Activated CD4-positive, alpha-beta T cell treated with anti-CD3 and anti-CD28 coated beads, Interleukin-2, amount 10 ng/mL, durations not matched to agents 24 days and 14 days (primary cell): ENCODE measurements at places on chromosomes 7 and 10. TPM values are rescaled to one million over a fixed set of nuclear protein-coding genes. Genes with fewer than 3 reads are reported as not detected.

The DYNC1I1 gene
- not detected in 2 replicates for total RNA-seq

The CLCN1 gene
- total RNA-seq = not detected in 2 replicates

The AGAP5 gene
- total RNA-seq = 10.1 and 13.9 TPM in 2 replicates

The NODAL gene
- not detected in 2 replicates for total RNA-seq

The MMD2 gene
- total RNA-seq = not detected in 2 replicates

The HTRA1 gene
- not detected in 2 replicates for total RNA-seq

The HOXA1 gene
- 0.09 and 0.16 TPM in 2 replicates for total RNA-seq

The MORN4 gene
- total RNA-seq = 2.2 and 2.4 TPM in 2 replicates

The ITPRID1 gene
- total RNA-seq = not detected in 2 replicates

The CHST15 gene
- 0.16 and 0.36 TPM in 2 replicates for total RNA-seq

The ASZ1 gene
- not detected in 2 replicates for total RNA-seq

The CYP17A1 gene
- not detected in 2 replicates for total RNA-seq

The GIMAP7 gene
- 40.5 and 45.0 TPM in 2 replicates for total RNA-seq

The OR13A1 gene
- total RNA-seq = not detected in 2 replicates

The HMX3 gene
- not detected in 2 replicates for total RNA-seq

The KAT6B gene
- total RNA-seq = 21.2 and 21.7 TPM in 2 replicates

The SLC26A3 gene
- not detected in 2 replicates for total RNA-seq

The HTR5A gene
- total RNA-seq = not detected in 2 replicates

The SUN3 gene
- total RNA-seq = not detected in 2 replicates

The BTBD16 gene
- total RNA-seq = not detected in 2 replicates

The ARHGAP22 gene
- not detected in 2 replicates for total RNA-seq

The TYW1B gene
- 3.3 and 4.2 TPM in 2 replicates for total RNA-seq

The EN2 gene
- total RNA-seq = not detected in 2 replicates

The CALHM1 gene
- total RNA-seq = not detected in 2 replicates

The CDHR1 gene
- total RNA-seq = 0.26 and 0.33 TPM in 2 replicates

The ARHGEF5 gene
- total RNA-seq = 8.7 and 9.4 TPM in 2 replicates

The TEX36 gene
- not detected in 2 replicates for total RNA-seq

The MASTL gene
- 34.0 and 34.5 TPM in 2 replicates for total RNA-seq

The CLDN12 gene
- 3.3 and 4.2 TPM in 2 replicates for total RNA-seq

The GIMAP6 gene
- 35.5 and 35.8 TPM in 2 replicates for total RNA-seq

The SFRP5 gene
- not detected in 2 replicates for total RNA-seq

The NXPH1 gene
- total RNA-seq = not detected in 2 replicates

The GSDME gene
- total RNA-seq = 9.6 and 10.4 TPM in 2 replicates

The SNX10 gene
- 40.1 and 42.1 TPM in 2 replicates for total RNA-seq

The ANKRD22 gene
- total RNA-seq = 0.12 TPM in 1 of 2 replicates, not detected in the other

The AASS gene
- total RNA-seq = 0.47 and 1.3 TPM in 2 replicates

The GCK gene
- total RNA-seq = 1.7 and 2.0 TPM in 2 replicates

The GDF2 gene
- not detected in 2 replicates for total RNA-seq

The OR2A42 gene
- not detected in 2 replicates for total RNA-seq

The DCLRE1C gene
- 17.5 and 21.0 TPM in 2 replicates for total RNA-seq
